GM06990 (cell line): ENCODE measurements at places on chromosomes 3 and 15.

GRCh38 chr15:38454696-38455090 lies 766 bp downstream of the FAM98B start:
- no peak for DNase-seq

DNA sequence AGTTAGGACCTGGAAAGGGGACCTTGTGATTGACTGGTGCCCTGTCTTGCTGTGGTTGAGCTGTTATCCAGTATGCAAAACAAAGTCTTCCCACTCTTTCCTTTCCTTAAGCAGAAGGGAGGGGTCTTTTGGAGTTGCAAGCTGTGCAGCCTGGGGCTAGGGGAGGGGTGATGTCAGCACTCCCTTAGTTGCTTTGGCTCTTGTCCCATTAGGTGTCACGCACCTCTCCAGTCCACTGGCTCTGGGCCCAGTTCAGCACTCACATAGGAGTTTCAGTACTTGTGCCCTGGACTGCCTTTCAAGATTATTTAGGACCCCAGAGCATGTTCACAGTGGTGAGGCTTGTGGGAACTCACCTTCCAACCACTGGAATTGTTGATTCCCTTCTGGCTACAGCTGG lies 238.5 kb downstream of the DOCK3 start:
- no peak for DNase-seq

DNA sequence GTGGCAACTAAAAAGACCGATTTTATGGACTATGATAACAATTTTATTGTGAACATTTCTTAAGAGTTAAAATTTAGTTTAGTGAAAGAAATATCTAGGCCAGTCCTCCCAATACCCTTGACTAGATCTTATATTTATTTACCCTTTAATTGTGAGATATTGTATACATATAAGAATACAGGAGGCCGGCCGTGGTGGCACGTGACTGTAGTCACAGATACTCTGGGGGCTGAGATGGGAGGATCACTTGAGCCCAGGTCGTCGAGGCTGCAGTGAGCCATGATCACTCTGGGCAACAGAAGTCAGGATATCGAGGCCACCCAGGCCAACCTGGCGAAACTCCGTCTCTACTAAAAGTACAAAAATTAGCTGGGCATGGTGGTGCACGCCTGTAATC lies 756 bp upstream of the RMDN3 start:
- no peak for DNase-seq

DNA sequence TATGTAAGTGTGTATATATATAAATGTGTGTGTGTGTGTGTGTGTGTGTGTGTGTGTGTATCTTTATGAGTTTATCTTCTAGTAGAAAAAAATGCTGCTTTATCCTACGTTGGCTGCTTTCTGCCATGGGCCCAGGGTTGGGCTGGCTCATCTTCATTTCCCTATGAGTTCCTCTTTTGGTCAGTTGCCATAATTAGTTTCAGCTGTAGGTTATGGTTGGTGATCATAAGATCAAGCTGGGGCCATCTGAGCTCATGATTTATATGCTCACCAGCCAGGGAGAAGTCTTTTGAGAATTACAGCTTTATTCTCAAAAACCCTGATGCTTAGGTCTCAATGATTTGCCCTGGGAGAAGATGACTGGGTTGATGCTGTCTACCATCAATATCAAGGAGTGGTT lies 775.8 kb upstream of the ARPP21 start:
- no peak for DNase-seq

DNA sequence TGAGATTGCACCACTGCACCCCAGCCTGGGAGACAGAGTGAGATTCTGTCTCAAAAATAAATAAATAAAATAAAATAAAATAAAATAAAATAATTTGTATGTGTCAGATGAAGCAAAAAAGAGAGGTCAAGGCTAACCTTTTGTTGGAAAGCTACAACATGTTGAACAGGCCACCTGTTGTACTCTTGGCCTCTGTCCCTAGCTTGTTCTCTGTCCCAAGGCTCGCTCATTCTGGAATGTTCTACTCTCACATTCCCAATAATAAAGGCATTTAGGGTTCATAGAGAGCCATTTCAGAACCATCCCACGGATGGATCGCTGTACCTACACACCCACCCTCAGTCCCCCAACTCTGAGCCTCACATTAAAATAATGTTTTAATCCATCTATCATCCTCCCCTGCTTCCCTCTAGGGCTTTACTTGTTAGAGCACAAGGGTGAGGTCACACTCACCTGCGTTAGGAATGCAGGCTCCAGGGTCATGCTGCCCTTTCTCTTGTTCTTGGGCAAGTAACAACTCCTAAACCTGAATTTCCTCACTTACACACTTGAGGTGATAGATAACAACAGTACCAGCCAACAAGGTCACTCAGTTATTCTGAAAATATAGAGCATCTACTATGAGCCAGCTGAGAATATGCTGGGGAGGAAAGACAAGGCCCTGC lies 24.9 kb upstream of the KCTD6 start:
- DNase-seq: no peak

GRCh38 chr15:49331951-49332350 lies 91.1 kb upstream of the FGF7 start:
- no peak for DNase-seq

DNA sequence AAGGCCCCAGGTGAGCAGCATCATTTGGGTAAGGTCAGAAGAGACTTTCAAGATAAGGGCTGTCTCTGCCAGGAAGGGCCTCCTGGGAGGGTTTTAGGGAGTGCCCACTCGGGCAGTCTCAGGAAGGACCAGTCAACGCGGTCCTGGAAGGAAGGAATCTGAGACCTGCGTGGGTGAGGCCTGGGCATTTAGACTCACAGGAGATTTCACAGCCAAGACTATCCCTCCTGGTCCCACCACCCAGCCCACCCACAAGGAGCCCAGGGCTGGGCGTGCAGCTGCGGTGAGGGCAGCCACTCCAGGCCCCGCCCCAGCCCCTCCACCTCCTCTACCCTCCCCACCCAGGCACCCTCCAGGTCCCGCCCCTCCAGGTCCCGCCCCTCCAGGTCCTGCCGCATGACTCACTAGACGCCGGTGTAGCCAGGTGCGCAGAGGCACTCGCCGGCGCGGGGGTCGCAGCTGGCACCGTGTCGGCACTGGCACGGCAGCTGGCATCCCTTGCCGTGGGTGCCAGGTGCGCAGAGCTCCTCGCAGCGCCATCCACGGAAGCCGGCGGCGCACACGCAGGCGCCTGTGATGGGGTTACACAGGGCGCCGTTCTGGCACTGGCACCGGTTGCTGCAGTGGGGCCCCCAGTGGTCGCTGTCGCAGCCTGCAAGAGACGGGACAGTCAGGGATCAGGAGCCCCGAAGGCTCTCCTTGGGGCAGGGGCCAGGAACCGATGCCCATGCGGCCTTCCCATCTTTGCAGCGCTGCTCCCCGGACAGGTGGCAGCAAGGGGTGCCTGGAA lies 112.7 kb downstream of the RAB11A start:
- peak; percentile 70 for DNase-seq

GRCh38 chr15:87710406-87710805 lies 546.1 kb downstream of the NTRK3 start:
- no peak for DNase-seq

DNA sequence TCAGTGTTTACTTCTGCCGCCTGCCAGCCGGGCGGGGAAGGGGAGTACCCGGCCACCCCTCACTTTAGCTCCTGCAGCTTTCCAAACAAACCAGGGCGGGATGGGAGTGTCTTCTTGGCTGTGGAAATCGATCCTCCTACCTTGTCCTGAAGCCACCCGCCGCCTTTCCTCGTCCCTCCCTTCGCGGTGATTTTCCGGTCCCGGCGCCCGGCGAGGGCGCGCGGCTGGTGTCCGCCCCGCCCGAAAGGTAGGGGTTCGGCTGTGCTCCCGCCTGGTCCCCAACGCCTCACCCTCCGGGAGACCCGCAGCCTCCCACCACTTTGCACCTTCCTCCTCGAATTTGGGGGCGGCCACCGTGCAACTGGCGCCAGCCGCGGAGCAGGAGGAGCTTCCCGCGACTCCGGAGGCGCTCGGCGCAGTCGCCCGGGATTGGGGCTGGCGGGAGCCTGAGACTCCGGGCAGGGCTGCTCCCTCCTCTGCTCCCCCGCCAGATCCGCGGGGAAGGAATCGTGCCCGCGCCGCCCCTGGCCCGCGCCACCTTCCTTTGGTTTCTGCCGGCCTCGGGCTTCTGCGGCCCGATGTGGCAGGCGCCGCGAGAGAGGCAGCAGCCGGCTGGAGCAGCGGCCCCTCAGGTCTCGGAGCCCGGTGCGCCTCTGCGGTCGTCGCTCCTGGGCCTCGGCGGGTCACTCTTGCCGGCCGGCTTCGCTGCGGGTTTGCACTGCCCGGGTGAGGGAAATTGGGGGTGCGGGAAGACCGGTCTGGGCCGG lies 30.7 kb upstream of the ST3GAL6 start:
- peak; percentile 73 for DNase-seq

- peak; percentile 75 for DNase-seq
Observed at GRCh38 chr3:195147649-195148080, 123.3 kb downstream of the XXYLT1 start.

- no peak for DNase-seq
Observed at GRCh38 chr3:102206511-102207031, 228.2 kb upstream of the ZPLD1 start.

- DNase-seq: peak; percentile 73
Observed at GRCh38 chr3:106184540-106185457, 316.0 kb upstream of the CBLB start.

- no peak for DNase-seq
Observed at GRCh38 chr3:128493570-128494366, 767 bp upstream of the GATA2 start.

DNA sequence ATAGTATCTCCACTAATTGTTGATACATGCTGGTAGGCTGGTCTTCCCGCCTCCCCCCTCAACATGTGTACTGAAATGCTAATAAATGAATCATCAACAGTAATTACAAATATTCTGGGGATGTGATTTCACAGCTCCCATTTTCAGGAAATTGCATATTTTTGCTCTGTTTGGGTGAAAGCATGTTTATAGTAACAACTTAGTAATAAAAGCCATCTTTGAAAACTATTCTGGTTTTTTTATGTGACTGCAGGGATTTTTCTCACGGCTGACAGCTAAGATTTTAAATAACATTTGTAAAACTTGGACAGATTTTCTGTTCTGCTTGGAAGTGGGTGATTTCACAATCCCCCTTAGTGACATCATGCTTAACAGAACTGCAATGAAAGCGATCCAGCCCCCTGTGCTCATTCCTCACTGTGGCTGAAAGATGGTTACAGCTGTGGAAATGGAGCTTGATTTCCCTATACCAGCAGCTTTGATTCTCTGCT lies 25.6 kb upstream of the FAM174B start:
- DNase-seq: no peak

- DNase-seq: peak; percentile 22
Observed at GRCh38 chr3:100496711-100497261, 4.4 kb downstream of the TMEM45A start.

DNA sequence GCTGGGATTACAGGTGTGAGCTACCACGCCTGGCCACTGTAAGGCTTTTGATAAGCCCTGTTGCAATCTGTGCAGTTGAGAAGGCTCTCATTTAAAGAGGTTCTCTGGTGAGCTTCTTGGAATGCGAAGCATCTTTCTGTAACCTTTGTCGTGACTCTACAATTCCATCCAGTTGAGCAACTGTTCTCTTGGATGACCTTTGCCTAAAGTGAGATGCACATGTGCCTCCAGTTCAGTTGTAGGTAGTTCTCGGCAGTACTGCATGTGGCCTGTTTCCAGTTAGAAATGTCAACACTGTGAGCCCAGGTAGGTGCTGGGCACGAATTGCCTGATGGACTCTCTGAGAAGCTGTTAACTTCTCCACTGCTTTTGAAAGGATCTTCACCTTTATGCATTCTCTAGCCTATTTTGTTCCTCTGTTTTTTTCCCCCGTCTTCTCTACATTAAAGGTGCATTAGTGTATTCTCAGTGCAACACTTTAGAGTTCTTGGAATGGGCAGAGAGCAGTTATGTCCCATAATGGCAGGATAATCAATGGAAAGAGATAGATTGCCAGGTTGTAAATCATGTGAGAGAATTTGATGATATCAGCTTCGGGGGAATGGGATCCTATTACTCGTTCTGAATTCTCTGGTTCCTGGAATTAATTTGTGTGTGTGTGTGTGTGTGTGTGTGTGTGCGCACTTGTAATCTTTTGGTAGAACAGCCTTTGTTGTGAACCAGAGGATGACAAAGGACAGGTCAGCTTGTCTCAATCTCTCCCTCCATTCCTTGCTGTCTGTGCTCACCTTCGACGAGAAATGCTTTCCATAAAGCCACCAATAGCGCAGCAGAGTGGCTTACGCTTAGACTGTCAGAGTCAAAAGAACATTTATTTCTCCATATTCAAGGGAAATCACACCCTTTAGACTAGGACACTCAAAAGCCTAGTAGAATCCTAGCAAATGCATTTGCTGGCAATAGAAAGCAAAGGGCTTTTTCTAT lies 51.1 kb downstream of the PTPRG start:
- no peak for DNase-seq

DNA sequence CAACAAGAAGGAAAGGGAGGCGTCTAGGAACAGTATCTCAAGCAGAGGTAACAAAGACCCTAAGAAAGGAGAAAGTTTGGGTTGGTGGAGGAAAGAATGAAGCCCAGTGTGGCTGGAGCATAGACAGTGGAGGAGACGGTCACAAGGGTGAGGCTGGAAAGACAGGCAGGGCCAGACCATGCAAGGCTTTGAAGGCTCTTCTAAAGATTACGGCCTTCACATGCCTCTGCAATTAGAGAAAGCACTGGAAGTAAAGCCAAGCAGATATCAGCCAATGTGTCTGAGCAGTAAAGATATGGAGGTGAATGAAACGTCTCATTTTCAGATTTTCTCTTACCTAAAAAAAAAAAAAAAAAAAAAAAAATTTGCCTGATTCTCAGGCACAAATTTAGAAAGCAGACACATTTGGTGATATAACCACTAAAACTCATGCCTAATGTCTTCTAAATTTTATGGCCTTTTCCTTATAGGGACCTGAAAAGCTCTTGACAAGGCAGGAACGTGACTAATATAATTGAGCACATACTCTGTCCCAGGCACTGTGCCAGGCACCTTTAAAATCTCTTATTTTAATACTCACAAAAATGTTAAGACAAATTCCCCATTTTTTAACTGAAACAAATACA lies 184.1 kb downstream of the MECOM start:
- no peak for DNase-seq

DNA sequence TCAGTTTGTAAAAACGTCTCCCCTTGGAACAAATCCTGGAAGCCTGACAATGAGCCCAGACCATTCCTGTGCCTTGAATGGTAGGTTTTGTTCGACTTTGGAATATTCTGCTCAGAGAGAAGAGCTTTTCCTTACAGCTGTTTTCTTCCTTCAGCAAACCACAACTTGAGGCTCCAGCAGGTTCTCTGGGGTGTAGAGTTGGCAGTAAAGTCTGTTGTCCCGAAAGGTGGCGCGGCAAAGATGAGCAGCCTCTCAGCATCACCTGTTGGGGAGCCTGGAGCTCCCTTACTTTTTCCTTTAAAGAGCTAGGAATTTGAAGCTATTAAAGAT lies 65.4 kb downstream of the BOC start:
- DNase-seq: no peak

GRCh38 chr3:112847692-112848091 lies 1.0 kb upstream of the CD200R1L start:
- no peak for DNase-seq
